ENCODE measurements at places on chromosomes 7 and 10.

- H3K4me3 ChIP-seq = no peak overlapping the region
- peaks cover 18% of the 10 kb centered on the region for H3K4me1 ChIP-seq
- DNase-seq = no peak
- H3K36me3 ChIP-seq = no peaks in the 10 kb centered on the region
- H3K27me3 ChIP-seq = peaks cover 26% of the 10 kb centered on the region
These were observed 59.0 kb upstream of the SORCS3 start for GRCh38 chr10:104581884-104582601.

GRCh38 chr7:138465046-138465445, 5.0 kb downstream of the TRIM24 start:
- H3K27ac ChIP-seq = no peak overlapping the region
- H3K4me1 ChIP-seq = peaks cover 62% of the 10 kb centered on the region
- H3K4me3 ChIP-seq = no peak overlapping the region
- H3K27me3 ChIP-seq = no peaks in the 10 kb centered on the region
- DNase-seq = no peak

DNA sequence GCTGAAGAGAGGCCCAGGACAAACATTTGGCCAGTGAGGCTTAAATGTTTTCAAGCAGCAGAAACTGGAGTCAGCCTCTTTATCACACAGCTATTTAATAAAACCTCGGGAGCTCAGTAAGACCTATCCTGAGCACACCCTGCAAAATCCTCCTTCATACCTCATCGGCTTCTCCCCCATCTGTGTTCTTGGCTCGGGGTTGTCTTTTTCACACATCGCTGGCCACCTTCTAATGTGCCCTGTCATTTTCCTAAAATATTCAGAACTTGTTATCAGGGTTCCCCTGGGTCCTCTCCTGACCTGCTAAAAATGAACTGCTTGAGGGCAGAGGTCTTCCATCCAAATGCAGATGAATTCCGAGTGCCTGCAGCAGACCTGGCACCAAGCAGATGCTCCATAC, 310.3 kb upstream of the AKR1E2 start:
- DNase-seq = no peak
- no peak overlapping the region for H3K27ac ChIP-seq
- peaks cover 8% of the 10 kb centered on the region for H3K4me1 ChIP-seq
- peaks cover 30% of the 10 kb centered on the region for H3K27me3 ChIP-seq
- H3K4me3 ChIP-seq = no peak overlapping the region

- H3K27me3 ChIP-seq = no peaks in the 10 kb centered on the region
- H3K4me1 ChIP-seq = peaks cover 90% of the 10 kb centered on the region
- H3K27ac ChIP-seq = peak overlapping the region; percentile 98
- no peak for DNase-seq
- peak overlapping the region; percentile 98 for H3K4me3 ChIP-seq
- H3K36me3 ChIP-seq = peaks cover 100% of the 10 kb centered on the region
These were observed 7.5 kb downstream of the DUSP5 start for GRCh38 chr10:110505130-110505770.

Data from activated T-cell treated with anti-CD3 and anti-CD28 coated beads, Interleukin-2, amount 50 U/mL, for 24 hours (primary cell).